Trophoblast cell (in vitro differentiated cells and primary cell): ENCODE measurements at places on chromosomes 12 and 14.
A peak's percentile ranks its signal among the peaks of the same experiment; 100 is the strongest.

DNA sequence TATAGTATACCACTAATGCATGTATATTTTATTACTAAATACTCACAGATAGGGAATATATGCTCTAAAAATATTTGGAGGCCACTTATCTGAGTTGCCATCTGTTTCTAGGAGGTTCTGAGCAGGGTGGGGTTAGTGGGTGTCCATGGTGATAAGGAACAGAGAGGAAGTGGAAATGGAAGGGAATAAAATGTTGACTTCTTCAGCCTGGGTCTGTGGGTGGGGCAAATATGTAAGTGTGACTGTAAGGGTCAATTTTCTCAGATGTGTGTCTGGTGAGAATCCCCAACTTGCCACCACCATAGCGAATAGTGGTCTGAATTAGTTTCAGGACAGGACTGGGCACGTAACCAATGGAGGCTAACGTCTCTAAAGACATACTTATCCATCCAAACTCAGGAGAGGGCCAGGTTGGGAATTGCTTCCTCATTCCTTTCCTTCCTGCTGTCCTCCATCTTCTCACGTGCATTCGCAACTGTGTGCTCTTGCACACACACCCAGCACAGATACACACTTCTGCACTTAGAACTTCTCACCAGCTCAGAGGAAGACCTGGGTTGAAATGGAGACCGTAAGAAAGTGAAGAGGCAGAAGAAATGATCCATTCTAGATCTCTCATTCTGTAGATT is 54.2 kb upstream of the GZMB start:
- DNase-seq, result no peak

GRCh38 chr14:68729556-68729955 is 63.3 kb downstream of the ZFP36L1 start:
- peak; percentile 77 for DNase-seq

DNA sequence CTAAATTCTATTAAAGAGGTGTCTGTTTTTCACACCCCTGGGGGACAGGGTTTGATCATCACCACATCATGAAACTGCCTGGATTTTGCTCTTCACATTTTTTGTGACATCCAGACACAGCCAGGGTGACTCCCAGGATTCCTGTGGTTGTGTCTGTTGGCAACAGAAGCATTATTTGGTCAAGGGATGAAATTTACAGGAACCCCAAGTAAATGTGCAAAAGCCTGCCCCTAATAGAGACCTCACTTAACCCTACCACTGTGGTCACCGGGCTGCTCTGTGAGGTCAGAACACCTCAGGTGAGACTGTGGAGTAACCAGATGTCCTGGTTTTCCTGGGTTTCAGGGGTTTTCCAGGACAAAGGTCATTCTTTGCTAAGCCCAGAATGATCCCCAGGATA is 103.8 kb downstream of the DAD1 start:
- DNase-seq, result no peak

GRCh38 chr12:123091230-123092150 is 59.4 kb downstream of the PITPNM2 start:
- no peak for DNase-seq

- DNase-seq, result no peak
Measured at GRCh38 chr14:75096959-75097358, 27.5 kb downstream of the ZC2HC1C start.
